ENCODE measurements at places on chromosomes 11 and 22. TPM values are rescaled to one million over a fixed set of nuclear protein-coding genes. Genes with fewer than 3 reads are reported as not detected.

GRCh38 chr11:57464539-57465181, 4.3 kb downstream of the RTN4RL2 start:
- DNase-seq: no peak

GRCh38 chr11:45502226-45502545, 163.2 kb downstream of the CHST1 start:
- no peak for DNase-seq

SYT7 gene
- 0.22 TPM for total RNA-seq

ZNF70 gene
- 2.6 TPM for total RNA-seq

DNA sequence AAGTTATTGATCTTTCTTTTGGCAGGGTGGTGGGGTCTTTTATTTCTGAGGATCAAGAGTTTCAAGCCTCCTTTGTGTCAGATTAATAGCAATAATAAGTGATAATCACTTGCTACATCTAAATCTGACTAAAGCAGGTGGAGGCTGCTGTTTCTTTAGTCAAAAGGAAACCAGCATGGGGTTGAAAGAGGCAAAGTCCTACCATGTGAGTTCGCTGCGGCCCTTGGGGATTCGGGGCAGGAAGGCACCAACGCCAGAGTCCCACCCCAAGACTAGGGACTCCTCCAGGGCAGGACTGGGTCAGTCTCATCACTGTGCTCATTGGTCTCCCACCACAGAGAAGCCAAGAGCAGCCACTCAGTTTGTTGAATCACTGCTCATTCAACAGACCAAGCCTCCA, 73.0 kb downstream of the TENM4 start:
- no peak for DNase-seq

GRCh38 chr22:41823797-41824196, 9.1 kb upstream of the SREBF2 start:
- no peak for DNase-seq

OR8J3 gene
- total RNA-seq: not detected

ROBO4 gene
- total RNA-seq: 0.99 TPM

GRCh38 chr11:116193321-116194131, 579.3 kb downstream of the BUD13 start:
- peak; percentile 71 for DNase-seq

DNA sequence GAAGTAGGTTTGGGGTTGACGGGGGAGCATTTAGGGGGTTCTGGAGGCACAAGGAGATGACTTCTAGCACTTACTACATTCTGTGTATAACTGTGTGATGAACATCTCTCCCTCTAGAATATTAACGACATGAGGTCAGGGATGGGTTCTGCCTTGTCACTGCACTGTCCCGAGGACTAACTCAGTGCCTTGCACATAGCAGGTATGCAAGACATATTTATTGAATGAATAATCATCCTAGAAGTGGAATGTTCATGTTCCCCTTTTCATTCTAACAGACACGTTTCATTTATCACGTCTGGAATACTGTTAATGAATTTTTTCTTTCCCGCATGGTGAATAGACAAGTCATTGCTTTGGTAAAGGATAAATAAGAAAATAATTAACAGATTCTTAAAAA, 12.6 kb downstream of the SYT13 start:
- no peak for DNase-seq

DNA sequence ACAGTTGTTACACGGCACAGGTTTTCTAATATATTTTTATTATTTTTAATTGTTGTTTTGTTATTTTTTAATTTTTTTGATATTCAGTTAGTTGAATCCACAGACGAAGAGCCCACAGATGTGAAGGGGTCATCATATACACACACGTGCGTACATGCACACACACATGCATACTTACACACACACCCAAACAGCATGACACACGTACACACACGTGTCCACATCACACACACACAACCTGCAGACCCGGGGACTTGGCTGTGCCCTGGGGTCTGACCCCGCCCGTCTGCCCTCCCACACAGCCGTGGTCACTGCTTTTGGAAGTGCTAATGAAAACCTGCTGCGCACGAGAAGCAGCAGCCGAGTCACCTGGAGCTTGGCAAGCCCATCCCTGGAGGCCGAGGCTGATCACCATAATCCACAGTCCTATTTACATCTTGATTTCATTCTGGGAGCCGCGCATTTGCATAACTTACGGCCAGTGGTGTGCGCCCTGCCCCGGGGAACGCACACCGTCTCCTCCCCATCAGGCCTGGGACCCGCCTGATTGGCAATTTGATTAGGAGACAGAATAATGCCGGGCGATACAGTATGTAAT, 110.3 kb downstream of the BRD1 start:
- DNase-seq: no peak

DNA sequence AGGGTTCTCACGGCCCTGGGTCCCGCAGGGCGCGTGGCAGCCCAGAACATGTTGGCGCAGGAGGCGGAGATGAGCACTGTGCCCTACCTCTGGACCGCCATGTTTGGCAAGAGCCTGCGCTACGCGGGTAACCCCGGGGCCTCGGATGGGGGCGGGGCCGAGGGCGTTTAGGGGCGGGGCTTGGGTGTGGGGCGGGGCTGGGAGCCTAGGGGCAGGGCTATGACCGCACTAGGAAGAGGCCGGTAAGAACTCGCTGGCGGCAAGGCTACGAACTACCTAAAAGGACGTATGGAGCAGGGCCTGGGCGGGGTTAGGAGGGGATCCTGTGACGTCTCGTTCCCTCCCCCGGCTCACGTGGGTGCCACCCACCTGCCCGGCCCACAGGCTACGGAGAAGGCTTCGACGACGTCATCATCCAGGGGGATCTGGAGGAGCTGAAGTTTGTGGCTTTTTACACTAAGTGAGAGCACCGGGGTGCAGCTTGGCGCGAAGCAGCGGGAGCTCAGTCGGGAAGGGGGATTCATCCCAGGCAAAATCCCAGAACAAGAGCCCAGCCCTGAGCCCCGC, 2.8 kb upstream of the LZTR1 start:
- DNase-seq: no peak

DNA sequence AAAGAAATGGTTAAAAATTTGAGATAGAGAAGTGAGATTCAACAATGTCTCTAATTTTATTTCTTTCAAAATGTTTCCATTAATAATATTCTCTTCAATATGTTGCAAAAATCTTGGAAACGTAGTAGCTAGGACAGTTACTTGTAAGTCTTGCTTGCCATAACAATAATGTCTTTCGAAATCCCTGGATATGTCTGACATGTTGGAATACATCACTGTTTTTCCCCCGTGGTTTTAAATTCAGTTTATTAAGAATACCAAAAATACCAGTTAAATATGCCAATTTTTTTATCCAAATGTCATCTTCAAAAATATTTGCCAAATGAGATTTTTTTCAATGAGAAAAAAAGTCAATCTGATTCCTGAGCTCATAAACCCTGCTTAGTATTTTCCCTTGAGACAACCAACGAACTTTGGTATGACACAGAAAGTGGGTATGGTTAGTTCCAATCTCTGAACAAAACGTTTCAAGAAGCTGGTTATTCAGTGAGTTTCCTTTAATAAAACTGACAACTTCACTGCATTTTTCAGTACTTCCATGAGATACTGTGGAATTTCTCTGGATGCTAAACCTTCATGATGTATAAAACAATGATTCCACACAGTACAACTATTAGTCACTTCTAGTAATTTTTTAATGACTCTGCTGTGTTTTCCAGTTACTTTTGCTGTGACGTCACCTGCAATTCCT, 36.7 kb upstream of the AMPD3 start:
- no peak for DNase-seq

SLC22A8 gene
- not detected for total RNA-seq

GRCh38 chr11:72418834-72419560, 15.3 kb downstream of the CLPB start:
- DNase-seq: no peak

- peak; percentile 28 for DNase-seq
These were observed 5.9 kb upstream of the GLB1L3 start for GRCh38 chr11:134270250-134270714.

DNA sequence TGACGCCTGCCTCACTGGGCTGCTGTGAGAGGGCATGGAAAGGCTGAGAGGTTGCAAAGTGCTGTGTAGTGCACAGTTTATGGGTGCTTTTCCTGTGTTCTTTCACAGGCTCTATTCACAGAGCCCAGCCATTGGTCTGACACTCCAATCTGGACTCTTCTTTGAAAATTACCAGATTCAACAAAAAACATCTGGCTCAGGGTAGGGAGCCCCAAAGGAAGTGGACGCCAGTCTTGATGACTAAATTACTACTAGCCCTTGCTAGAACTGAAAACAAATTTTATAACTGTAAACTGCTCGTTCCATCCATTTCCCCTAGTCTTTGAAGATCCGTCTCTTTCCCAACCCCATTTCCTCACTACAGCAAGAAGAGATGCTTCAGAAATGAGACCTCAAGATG, 178.6 kb downstream of the TENM4 start:
- DNase-seq: no peak

GRCh38 chr11:33655842-33656600, 44.6 kb downstream of the C11orf91 start:
- no peak for DNase-seq

TUG1 gene
- 66.4 TPM for total RNA-seq

GRCh38 chr11:62344210-62344609, 7.0 kb downstream of the ASRGL1 start:
- DNase-seq: no peak

DNA sequence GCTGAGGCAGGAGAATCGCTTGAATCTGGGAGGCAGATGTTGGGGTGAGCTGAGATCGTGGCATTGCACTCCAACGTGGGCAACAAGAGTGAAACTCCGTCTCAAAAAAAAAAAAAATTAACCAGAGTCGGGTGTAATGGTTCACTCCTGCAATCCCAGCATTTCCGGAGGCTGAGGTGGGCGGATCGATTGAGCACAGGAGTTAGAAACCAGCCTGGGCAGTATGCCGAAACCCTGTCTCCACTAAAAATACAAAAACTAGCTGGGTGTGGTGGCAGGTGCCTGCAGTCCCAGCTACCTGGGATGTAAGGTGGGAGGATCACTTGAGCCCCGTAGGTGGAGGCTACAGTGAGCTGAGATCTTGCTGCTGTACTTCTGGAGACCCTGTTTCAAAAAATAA, 1.5 kb downstream of the RANGAP1 start:
- no peak for DNase-seq

DNA sequence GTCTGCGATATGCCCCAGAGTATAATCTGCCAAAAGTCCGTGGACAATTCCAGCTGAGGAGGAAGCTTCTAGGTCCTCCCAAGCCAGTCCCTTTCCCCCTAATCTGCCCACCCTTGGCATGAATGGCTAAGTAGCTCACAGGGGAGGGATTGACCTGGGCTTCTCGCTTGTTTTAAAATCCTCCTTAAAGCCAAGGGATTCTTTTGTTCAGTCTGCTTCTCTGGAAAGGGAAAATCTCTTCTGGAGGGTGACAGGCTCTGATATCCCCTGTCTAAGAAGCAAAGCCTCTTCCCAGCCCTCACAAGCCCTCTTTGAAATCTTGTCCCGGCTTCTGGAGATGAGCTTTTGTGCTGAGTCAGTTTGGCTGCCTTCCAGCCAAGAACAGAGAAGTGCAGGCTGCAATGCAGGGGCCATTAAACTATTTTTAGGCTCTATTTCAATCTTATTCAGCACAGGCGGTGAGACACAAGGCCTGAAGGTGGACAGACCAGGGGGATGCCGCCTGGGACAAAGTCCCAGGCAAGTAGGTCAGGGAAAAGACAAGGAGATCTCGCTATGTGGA, 23.9 kb downstream of the NEFH start:
- DNase-seq: peak; percentile 51

DNA sequence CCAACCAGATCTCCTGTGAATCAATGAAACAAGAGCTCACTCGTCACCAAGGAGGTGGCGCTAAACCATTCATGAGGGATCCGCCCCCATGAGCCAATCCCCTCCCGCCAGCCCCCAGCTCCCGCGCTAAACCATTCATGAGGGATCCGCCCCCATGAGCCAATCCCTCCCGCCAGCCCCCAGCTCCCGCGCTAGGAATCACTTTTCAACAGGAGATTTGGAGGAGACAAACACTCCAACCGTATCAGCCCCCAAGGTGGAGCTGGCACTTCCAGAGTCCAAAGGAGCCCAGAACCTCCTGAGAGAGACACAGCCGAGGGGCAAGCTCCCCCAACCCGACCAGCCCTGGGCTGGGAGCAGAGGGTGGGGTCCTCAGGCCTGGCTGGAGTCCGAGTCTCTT, 40.9 kb upstream of the PRR5 start:
- DNase-seq: no peak

DNA sequence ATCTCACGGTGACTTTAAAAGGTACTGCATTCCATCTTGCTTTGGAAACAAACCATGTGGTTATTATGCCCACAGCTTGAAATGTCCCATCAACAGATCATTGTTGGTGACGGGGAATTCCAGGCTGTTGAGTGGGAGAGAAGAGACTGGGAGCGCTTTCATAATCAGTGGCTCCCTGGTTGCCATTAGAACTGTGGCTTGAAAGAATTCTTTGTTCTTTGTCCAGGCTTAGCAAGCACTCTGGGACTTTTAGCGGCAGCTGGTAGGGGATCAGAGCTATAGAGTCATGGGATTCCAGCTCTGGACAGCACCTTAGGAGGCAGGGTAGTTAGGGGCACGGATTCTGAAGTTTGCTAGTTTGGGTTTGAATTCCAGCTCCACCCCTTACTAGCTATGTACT, 22.0 kb downstream of the MMP20 start:
- peak; percentile 97 for DNase-seq

DNA sequence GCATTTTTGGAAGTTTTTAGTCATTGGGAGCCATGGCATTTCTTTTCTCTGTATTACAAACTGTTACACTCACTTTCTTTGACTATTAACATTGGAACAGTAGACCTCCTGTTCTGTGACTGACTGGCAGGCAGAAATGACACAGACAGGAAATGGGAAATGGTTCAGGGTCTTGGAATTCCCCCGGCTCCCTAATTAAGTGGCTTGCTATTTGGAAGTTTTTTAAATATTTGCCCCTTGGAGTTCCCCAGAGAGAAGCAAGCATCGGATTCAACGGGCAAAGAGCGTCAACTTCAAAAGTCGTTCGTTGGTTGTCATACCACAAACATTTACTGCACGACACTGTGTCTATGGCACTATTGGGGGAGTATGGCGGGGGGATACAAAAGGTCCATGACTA, 1.1 kb upstream of the BIRC2 start:
- peak; percentile 90 for DNase-seq

DNA sequence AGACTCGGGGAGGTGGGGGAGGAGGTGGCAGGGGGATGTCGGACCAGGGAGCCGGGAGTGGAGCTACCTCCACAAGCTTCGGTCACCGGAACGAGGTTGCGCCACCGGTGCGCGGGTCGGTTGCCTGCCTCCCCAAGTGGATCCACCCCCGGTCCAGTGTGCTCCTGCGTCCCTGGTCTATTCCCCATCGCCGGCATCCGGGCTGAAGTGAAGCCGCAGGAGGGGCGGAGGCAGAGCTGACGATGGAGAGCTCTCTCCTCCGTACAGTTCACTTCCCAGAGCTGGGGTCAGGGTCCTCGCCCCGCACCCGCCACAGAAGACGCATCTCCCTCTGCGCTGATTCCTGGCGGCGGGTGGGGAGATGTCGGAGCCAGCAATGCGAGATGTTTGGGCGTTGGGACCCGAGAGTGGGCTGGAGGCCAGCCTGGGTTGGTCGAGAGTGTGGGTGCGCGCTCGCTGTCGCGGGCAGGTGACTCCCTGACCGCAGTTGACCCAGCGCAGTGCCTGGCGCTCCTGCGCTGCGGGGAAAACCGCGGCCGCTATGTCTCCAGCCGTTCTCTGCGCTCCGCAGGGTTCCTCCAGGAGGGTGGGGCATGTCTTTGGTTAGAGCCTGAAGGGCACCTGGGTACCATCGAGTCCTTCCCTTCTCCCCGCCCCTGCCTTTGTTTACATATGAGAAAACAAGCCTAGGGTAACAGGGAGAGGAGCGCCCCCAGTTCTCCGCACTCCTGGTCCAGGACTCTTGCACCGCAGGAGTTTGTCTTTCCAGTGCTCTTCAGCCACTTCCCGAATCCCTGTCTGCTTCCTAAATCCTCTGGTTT, 1.7 kb downstream of the C11orf96 start:
- DNase-seq: peak; percentile 69

ACRV1 gene
- total RNA-seq: not detected

Measured in M059J (cell line).